Caki2 (cell line): ENCODE measurements at places on chromosomes 5 and 9.

DNA sequence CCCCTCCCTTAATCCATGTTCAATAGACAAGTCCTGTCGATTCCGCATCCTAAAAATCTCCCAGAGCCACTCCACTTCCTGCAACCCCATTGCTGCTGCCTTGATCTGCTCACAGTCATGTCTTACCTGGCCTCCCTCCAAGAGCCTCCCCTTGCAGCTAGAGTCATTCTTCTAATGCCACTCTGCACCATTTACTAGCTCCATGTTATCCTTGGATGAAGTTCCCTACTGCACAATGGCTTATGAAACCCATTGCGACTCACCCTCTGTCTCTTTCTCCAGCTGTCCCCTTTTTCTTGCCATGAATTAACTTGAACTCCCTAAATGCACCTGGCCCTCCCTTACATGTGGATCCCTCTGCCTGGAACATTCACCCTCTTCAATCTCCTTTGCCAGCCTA lies 39.5 kb downstream of the MEGF10 start:
- no peak for DNase-seq

DNA sequence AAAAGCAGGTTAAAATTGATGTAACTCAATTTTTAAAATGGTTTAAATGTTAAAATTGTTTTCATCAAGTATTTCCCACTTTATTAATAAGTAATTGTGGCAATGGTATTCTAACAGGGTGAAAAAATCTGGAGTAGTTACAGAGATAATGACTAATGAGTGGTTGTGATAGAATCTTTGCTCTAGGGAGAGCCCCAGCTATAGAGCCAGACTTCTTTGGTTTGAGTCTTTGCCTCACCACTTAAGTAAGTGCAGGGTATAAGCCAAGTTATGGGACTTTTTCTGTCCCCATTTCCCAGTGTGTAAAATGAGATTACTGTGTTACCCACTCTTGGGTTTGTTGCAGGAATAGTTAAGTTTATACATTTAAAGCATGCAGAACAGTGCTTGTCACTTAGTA lies 158.1 kb downstream of the FER start:
- DNase-seq: no peak

DNA sequence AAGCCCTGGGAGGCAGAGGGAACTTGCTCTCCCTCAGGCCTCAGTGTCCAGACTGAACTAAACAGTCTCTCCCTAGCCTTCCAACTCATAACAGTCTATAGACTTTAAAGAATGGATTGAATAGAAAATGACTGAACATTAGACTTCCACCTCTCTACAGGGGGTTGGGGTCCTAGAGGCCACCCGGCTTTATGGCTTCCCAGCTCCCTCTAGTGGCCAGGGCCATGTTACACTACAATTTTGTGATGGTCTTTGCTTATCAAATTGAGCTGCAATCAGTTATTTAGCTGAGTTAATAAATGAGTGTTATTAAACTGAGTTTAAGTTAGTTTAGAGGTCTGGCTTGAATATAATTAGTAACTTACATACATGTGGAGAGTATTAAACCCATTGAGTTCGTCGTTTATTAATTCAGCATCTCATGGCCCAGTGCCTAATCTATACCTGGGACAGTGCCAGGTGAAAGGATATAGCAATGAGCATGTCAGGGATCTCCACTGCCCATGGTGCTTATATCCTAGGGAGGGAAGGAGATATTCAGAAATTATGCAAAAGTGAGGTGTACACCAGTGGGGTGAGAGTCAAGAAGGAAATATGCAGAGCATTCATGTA lies 105.2 kb downstream of the SH3TC2 start:
- no peak for DNase-seq

GRCh38 chr5:43320846-43321245 lies 7.6 kb upstream of the HMGCS1 start:
- DNase-seq: no peak

DNA sequence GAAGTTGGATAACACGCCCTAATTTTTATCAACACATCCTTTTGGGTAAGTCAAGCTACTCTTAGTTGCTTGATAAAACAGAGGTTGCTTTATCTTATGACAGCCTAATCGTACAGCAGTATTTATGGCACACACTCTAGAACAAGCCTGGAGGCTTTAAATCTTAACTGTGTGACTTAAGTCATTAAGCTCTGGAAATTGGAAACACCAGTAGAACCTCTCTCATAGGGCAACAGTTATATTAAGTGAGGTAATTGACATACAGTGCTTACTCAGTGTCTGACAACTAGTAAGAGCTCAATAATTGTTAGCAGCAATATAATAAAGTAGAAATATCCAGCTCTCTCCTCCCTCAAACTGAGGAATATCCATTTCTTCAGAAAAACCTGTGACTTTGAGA lies 808.9 kb upstream of the WWC1 start:
- no peak for DNase-seq

DNA sequence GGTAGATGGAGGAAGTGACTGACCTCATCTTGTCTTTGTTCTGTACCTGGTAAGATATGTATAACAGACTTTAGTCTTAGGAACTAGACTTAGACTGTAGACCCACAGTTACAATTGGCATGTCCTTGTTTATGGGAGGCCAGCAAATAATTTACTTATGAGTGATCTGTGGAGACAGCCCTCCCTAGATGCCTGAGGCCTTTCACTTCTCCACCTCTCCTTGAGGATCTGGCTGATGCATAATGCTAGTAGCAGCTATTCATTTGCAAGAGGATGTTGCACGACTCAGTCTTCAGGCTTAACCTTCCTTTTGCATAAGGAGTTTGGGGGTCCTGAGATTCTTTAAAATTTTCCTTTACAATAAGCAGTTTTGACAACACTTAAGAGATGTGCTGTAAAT lies 100.7 kb downstream of the YTHDC2 start:
- no peak for DNase-seq
